ENCODE measurements at places on chromosomes 4 and X.
A peak's percentile ranks its signal among the peaks of the same experiment; 100 is the strongest.

DNA sequence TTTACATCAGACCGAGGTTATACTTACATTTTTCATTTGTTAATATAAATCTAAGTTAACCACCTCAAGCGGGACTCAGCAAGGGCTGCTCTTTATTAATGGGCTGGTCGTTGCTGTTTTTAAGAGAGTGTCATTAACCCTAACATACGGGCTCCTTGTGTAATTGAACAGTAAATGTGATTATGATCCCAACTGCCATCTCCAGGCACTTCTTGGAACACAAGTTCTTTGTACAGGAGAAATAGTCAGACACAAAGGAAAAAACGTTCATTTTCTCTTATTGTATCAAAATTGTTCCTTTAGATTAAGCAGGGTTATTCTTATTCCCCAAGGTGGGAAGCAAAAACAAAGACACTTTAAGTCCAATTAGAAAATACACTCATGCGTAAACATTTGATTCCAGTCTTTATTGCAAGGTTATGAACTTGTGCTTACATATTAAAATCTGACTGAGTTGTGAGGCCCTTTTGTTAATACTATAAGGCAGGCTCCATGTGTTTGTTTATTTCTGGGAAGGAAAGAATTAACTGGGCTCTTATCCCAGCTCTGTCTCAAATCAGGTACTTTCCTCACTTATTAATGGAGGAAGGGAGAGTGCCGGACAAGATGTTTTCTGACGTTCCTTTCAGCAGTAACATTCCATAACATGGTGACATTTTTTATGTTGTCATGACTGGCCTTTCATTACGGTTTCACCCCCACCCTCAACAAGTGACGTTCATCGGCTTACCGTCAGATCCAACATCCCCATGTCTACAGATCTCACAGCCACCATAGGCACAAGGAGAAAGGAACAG is 95.9 kb downstream of the RASL11B start:
- DNase-seq: no peak

- peak; percentile 92 for DNase-seq
These were observed 12.4 kb upstream of the SETD7 start for GRCh38 chr4:139568206-139568955.

DNA sequence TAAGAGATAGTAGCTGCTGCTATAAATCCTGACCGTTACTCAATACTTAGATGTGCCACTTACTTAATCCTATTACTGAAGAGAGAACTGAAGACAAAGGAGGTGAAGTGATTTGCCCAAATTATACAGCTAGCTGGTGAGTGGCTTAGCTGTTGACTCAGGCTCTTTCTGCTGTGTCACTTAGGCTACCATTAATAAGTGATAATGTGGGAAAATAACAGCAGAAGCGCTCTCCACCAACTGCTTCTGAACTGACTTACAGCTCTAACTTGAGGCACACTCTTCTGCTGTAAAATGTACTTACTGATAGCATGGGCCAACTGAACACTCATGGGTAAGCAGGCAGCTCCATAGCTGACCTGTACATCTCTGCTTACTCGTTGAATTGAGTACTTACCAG is 7.5 kb upstream of the KLHL5 start:
- no peak for DNase-seq

DNA sequence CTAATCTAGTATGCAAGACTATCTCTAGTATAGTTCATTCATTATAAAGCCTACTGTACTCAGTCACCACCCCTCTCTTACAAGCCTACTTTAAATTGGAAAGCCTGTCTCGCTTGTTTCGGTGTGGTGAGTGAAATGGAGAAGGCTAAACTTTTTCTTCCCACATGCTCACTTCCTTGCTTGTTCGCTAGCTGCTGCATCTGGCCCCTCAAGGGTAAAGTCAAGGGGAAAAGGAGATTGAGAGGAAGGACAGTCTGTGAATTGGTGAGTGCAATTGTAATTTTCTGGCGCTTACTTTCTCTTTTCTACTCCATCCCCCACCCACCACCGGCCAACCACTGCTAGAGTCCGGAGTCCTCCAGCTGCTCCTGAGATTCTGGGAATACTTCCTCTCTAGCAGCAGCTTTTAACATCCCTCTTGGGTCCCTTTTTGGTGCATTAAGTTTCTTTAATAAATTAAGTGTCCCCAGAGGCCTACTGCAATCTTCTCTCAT is 12.1 kb upstream of the ARAP2 start:
- DNase-seq: no peak

GRCh38 chr4:112808001-112808400 is 171.1 kb downstream of the LARP7 start:
- no peak for DNase-seq

DNA sequence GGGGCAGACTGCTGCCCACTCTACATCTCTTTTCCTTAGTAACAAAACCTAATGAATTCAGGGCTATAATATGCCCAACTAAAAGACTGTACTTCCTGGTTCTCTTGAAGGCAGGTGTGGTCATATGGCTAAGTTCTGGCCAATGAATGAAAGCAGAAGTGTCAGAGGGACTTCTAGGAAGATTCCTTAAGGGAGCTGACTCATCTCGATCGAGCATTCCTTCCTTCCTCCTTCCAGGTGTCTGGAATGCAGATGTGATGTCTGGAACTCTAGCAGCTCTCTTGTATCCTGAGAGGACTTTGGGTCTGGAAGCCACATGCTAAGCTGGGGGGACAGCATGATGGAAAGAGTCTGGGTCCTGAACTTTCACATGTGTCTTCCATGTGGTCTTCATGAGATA is 116.2 kb upstream of the STX18 start:
- DNase-seq: no peak

GRCh38 chrX:72102126-72102525 is 29.6 kb downstream of the RTL5 start:
- DNase-seq: no peak

GRCh38 chr4:143076723-143077122 is 108.0 kb upstream of the USP38 start:
- DNase-seq: no peak

- peak; percentile 13 for DNase-seq
These were observed 37.3 kb downstream of the NUDT11 start for GRCh38 chrX:51459125-51459524.

DNA sequence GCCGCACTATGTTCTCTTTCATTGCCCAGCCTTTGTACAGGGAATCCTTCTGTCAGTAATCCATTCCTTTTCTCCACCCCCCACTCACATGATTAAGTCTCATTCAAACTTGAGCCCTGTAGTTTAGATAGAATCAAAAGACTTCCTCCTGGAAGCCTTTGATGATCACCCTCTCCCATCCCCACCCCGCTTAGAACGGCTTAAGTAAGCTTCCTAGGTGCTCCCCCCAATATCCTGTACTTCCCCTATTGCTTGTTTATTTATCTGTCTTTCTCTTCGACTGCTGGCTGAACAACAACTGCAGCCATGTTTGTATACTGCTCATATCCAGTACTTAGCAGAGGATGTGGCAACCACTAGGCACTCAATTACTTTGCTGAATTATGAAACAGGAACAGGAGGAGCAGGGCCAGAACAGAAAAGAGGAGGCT is 38.5 kb upstream of the GPC3 start:
- no peak for DNase-seq

- DNase-seq: no peak
These were observed 97.5 kb upstream of the STX18 start for GRCh38 chr4:4639370-4639769.

- DNase-seq: peak; percentile 80
These were observed at the start of gene TMEM131L for GRCh38 chr4:153466081-153466948. Gene TMEM131L (plus strand): TSS chr4:153466360. CDS start chr4:153466398, 38 bp downstream.

DNA sequence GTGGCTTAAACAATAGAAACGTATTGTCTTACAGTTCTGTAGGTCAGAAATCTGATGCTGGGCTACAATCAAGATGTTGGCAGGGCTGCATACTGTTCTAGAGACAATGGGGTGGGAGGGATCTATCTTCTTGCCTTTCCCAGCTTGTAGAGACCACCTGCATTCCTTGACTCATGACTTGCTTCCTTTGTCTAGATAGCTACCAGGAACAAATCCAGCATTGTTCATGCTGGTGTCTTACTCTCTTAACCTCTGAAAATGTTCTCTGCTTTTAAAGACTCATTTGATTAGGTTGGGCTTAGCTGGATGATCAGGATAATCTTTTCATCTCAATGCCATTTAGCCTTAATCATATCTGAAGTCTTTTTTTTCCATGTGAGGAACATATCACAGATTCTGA is 169.0 kb downstream of the ZNF330 start:
- no peak for DNase-seq

GRCh38 chrX:111609206-111609605 is 71.8 kb upstream of the ALG13 start:
- no peak for DNase-seq

- DNase-seq: peak; percentile 41
These were observed 49.8 kb downstream of the PDHA2 start for GRCh38 chr4:95889662-95890061.

- DNase-seq: no peak
These were observed 498.4 kb downstream of the BCOR start for GRCh38 chrX:39599339-39599738.

DNA sequence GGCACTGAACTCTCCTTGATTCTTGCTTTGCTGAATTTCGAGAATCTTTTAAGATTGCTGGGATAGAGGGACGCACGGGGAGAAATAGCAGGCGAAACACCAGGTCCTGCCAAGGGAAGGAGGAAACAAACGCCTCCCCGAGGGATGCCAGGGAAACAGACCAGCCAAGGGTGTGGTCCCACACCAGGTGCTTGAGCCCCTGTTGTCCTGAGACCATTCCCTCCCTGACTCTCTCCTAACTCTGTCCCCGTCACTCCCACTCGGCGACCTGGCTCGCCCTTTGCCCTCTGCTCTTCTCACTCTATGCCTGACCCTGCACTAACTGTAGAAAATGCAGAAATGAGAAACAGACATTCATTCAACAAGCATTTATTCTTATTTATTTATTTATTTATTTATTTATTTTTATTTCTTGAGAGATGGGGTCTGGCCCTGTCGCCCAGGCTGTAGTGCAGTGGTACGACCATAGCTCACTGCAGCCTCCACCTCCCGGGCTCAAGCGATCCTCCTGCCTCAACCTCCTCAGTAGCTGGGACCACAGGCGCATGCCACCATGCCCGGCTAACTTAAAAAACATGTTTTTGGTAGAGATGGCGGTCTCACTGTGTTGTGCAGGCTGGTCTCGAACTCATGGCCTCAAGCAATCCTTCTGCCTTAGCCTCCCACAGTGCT is 16.2 kb downstream of the CTAG1B start:
- DNase-seq: no peak

Measured in SJCRH30 (cell line).